ENCODE measurements at places on chromosomes 12 and 14.
A peak's percentile ranks its signal among the peaks of the same experiment; 100 is the strongest.

DNA sequence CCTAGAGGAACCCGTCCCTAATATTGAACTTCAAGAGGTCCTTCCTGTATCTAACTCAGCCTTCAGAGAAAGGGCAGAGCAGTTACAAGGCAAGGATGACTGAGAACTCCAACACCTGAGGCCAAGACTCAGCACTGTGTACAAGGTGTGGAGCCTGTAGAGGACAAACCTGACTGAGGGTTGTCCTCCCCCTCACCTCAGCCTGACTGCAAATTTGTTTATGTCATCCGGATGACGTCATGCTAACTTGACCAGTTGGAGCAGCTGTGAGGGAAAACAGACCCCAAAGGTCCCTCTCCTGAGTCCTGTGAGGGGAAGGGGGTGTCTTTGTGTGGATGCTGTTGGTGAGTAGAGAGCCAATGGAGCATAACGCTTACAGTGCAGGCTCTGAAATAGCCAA is 4.3 kb downstream of the CRACR2A start:
- no peaks in the 10 kb centered on the region for H3K27me3 ChIP-seq
- no peaks in the 10 kb centered on the region for H3K36me3 ChIP-seq
- no peak overlapping the region for H3K27ac ChIP-seq
- no peak overlapping the region for H3K4me3 ChIP-seq
- no peak for DNase-seq
- H3K4me1 ChIP-seq, result peaks cover 44% of the 10 kb centered on the region

GRCh38 chr14:54975856-54976255 is 51.0 kb downstream of the WDHD1 start:
- no peaks in the 10 kb centered on the region for H3K36me3 ChIP-seq
- no peak overlapping the region for H3K27ac ChIP-seq
- no peaks in the 10 kb centered on the region for H3K27me3 ChIP-seq
- DNase-seq, result no peak
- no peaks in the 10 kb centered on the region for H3K4me1 ChIP-seq

GRCh38 chr12:79023784-79024183 is 159.2 kb downstream of the SYT1 start:
- H3K4me1 ChIP-seq, result no peaks in the 10 kb centered on the region
- no peak overlapping the region for H3K4me3 ChIP-seq
- DNase-seq, result no peak
- H3K36me3 ChIP-seq, result no peaks in the 10 kb centered on the region

DNA sequence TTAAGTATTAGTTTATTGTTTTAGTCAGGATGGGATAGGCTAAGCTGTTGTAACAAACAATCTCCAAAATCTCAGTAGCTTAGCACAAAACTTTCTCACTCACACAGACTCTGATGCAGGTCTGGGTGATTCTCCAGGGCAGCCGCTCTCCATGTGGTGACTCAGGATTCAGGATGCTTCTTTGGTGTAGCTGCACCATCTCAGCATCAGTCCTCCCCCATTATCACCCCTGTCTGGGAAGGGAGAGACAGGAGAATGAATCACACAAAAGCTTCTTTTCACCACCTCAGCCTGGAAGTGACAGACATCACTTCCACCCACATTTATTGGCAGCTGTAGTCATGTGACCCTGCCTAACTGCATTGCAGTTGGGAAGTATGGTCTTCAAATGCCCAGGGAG is 142.3 kb downstream of the DICER1 start:
- no peak overlapping the region for H3K4me3 ChIP-seq
- no peak for DNase-seq
- H3K27me3 ChIP-seq, result no peaks in the 10 kb centered on the region
- no peaks in the 10 kb centered on the region for H3K4me1 ChIP-seq
- no peak overlapping the region for H3K27ac ChIP-seq
- no peaks in the 10 kb centered on the region for H3K36me3 ChIP-seq

DNA sequence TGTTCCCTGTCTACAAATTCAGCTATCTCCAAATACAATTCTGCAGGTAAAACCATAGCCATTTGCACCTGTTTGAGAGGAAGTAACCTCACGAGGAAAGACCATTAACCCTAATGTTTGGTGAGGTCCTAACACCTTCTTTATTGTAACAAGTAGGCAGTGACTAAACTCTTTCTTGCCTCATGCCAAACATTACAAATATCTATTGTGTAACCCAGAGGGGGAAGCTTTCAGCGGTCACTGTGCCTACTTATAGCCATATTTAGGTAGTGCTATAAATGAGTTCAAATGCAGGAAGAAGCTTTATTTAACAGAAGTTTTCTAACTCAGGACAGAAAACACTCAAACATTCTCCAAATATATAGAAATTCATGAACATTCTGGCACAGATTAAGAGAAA is 252.7 kb downstream of the LRFN5 start:
- no peak for DNase-seq
- no peaks in the 10 kb centered on the region for H3K36me3 ChIP-seq
- no peak overlapping the region for H3K4me3 ChIP-seq
- H3K27me3 ChIP-seq, result no peaks in the 10 kb centered on the region

DNA sequence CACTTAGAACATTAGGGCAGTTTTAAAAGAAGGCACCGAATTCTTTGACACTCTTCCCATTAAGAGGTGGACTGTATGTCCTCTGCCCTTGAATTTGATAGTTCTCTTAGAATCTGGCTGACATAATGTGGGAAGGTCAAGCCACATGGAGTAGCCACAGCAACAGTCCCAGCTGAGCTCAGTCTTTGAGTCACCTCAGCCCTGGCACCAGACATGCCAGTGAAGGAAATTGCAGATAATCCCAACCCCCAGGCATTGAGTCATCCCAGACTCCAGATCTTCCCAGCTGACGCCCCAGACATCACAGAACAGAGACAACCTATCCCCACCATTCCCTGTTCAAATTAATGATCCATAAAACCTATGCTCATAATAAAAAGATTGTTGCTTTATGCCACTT is 83.4 kb downstream of the GTF2A1 start:
- no peak for DNase-seq
- no peak overlapping the region for H3K27ac ChIP-seq
- no peak overlapping the region for H3K4me3 ChIP-seq
- no peaks in the 10 kb centered on the region for H3K4me1 ChIP-seq
- H3K36me3 ChIP-seq, result no peaks in the 10 kb centered on the region

DNA sequence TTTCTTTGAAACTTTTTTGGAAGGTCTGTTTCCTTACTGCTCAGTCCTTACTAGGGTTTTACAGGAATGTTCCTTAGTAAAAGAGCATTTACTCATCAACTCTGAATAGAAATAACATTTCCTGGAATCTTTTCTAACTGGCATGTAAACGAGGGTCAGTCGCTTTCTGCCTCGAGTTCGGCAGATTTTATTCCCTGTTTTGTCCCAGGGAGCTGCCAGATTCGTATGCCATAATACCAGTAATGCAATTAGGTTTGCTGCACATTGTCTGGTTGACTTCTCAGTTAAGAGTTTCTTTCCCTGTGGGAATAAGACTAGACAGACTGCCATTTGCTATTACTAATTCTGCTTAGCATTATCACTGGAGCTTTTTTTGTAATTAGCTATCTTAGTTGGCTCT is 91.9 kb downstream of the VRK1 start:
- no peaks in the 10 kb centered on the region for H3K27me3 ChIP-seq
- no peak overlapping the region for H3K4me3 ChIP-seq
- no peaks in the 10 kb centered on the region for H3K4me1 ChIP-seq
- no peaks in the 10 kb centered on the region for H3K36me3 ChIP-seq

- H3K4me1 ChIP-seq, result no peaks in the 10 kb centered on the region
- no peaks in the 10 kb centered on the region for H3K27me3 ChIP-seq
- H3K4me3 ChIP-seq, result no peak overlapping the region
- DNase-seq, result no peak
Measured at GRCh38 chr12:32257695-32258496, 141.5 kb upstream of the FGD4 start.

DNA sequence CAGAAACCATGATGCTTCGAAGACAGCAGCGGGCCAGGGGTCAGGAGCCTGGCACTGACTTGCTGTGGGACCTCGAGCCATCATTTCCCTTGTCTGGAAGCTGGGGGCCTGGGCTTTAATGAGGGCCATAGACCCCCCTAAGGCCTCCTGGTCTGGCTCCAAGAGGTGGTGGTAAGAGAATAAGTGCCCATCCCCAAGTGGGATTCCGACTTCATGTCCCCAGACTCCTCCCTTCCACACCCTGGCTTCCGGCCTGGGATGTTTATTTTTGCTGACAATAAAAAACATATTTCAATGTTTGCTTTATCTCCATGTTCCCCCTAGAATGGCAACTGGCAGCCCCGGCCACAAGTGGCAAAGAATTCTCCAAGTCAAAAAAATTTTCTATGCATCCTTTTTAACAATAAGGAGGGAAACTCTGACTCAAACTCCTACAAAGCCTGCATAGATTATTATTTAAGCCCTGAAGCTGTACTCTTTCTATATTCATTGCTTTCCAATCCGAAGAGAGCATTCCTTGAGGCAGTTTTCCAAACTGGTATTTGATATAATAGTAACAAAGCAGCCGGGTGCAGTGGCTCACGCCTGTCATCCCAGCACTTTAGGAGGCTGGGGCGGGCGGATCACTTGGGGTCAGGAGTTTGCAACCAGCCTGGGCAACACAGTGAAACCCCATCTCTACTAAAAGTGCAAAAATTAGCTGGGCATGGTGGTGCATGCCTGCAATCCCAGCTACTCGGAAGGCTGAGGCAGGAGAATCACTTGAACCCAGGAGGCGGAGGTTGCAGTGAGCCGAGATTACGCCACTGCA is 84.0 kb downstream of the ITPK1 start:
- H3K4me1 ChIP-seq, result peaks cover 19% of the 10 kb centered on the region
- H3K27ac ChIP-seq, result no peak overlapping the region
- DNase-seq, result no peak
- no peaks in the 10 kb centered on the region for H3K27me3 ChIP-seq
- H3K4me3 ChIP-seq, result no peak overlapping the region
- H3K36me3 ChIP-seq, result no peaks in the 10 kb centered on the region

DNA sequence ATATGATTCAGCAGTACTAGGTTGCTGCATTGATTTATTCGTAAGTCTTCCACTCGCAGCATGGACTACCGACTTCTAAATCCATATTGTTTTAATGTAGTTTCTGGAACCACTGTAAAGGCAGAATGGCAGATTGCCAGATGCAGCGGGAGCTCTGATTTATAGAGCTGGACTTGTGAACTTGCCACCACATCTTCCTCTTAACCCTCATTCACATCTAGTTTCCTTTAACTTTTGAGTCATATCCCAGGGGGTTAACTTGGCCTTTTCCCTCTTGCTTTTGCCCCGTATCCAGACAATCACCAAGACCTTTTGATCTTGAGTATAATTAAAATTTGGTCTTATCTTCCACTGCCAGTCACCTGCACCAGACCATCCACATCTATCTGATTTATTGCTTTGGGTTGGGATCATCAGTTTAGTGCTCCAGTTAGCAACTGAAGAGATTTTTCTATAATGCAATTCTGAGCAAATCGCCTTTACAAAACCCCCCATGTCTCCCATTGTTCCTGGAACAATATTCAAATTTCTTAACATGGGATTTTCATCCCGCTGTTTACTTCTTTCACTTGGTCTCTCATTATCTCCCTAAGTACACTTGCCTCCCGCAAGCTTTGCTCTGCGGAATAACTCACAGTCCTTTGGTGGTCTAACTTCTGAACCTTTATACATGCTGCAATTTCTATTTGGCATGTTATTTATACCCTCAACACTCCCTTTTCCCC is 130.5 kb downstream of the ACSS3 start:
- H3K4me1 ChIP-seq, result no peaks in the 10 kb centered on the region
- H3K27ac ChIP-seq, result no peak overlapping the region
- DNase-seq, result no peak
- no peak overlapping the region for H3K4me3 ChIP-seq

GRCh38 chr12:54603173-54603814 is 14.8 kb upstream of the PPP1R1A start:
- no peak overlapping the region for H3K4me3 ChIP-seq
- H3K27me3 ChIP-seq, result no peaks in the 10 kb centered on the region
- H3K36me3 ChIP-seq, result no peaks in the 10 kb centered on the region
- no peaks in the 10 kb centered on the region for H3K4me1 ChIP-seq
- DNase-seq, result peak; percentile 38

DNA sequence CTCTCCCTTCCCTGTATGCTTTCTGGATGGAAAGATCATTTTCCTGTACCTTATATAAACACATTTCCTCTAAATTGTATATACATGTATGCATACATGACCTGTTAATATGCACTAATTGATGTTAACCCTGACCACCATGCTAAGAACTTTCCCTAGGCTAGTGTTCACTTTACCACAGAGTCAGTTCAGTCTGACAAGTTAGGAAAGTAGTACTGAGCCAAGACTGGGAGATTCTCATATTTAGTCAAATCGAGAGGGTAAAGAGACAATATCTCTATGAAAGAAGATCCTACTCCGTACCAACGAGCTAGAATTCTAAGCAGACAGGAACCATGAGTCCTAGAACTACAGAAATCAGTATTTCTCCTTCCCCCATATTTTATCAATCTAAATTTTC is 36.8 kb downstream of the ATF7 start:
- no peaks in the 10 kb centered on the region for H3K36me3 ChIP-seq
- no peak overlapping the region for H3K27ac ChIP-seq
- DNase-seq, result no peak
- no peaks in the 10 kb centered on the region for H3K4me1 ChIP-seq
- H3K27me3 ChIP-seq, result no peaks in the 10 kb centered on the region

- no peaks in the 10 kb centered on the region for H3K27me3 ChIP-seq
- no peaks in the 10 kb centered on the region for H3K4me1 ChIP-seq
- no peak for DNase-seq
- H3K36me3 ChIP-seq, result no peaks in the 10 kb centered on the region
- H3K27ac ChIP-seq, result no peak overlapping the region
Measured at GRCh38 chr14:58078068-58078467, 73.9 kb downstream of the ARMH4 start.

- H3K27me3 ChIP-seq, result no peaks in the 10 kb centered on the region
- no peak for DNase-seq
Measured at GRCh38 chr12:119915894-119916510, 38.9 kb upstream of the CIT start.

All from effector memory CD4-positive, alpha-beta T cell (primary cell).